AG09319 (cell line): ENCODE measurements at places on chromosomes 12 and 14.
A peak's percentile ranks its signal among the peaks of the same experiment; 100 is the strongest.

DNA sequence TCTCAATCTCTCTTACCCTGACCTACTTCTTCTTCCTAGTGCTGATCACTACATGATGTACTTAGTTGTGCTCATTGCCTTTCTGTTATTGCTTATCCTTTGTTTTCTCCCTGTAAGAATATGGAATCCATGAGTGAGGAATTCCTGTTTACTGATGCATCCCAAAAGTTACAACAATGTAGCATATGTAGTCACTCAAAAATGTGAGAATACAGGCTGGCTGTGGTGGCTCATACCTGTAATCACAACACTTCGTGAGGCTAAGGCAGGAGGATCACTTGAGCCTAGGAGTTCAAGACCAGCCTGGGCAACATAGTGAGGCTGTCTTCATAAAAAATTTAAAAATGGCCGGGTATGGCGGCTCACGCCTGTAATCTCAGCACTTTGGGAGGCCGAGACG, 8.0 kb upstream of the WDR20 start:
- DNase-seq: no peak

GRCh38 chr12:52615208-52615868, 3.0 kb downstream of the KRT73 start:
- no peak for DNase-seq

GRCh38 chr14:22314183-22314820, 274.7 kb downstream of the DAD1 start:
- DNase-seq: no peak

DNA sequence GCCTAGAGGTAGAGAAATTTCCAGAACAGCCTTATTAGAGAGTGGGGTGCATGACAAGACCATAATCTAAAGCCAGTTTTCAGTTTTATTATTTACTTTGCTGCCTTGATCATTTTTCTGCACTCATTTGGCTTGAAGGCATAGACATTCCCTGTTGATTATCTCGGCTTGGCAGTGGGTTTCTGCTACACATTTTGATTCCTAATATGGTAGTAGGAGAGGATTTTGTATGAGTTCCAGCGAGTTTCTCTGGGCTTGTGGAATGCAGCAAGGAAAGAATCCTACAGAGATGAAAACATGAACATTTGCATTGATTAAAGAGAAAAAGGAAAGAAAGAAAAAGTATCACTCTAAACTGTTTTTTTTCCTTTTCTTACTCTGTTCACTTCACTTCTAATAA, 281.2 kb downstream of the PAWR start:
- DNase-seq: peak; percentile 82

DNA sequence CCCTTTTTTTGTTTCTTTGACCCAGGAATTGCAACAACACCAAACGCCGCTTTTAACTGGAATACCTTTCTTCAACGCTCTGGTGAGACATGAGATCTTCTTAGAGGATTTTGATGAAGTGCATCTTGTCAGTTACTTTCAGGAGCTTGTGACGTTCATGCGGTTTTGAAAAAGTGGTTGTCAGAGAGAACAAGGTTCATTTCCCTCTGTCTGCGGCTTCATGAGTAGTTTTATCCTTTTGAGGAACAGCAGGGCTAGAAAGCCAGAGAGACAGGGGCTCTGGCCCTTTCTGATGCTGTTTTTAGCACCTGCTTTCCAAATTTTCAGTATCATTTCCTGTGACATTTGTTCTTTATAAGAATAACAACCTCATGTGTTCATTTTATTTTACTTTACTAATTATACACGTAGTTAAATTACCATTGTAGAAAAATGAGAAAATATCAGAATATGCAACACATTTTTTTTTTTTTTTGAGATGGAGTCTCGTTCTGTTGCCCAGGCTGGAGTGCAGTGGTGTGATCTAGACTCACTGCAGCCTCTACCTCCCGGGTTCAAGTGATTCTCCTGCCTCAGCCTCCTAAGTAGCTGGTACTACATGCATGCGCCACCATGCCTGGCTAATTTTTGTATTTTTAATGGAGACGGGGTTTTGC, 61.8 kb downstream of the GLT1D1 start:
- no peak for DNase-seq
